Activated naive CD8-positive, alpha-beta T cell treated with anti-CD3 and anti-CD28 coated beads for 36 hours (primary cell): ENCODE measurements at places on chromosomes 7 and 10.

DNA sequence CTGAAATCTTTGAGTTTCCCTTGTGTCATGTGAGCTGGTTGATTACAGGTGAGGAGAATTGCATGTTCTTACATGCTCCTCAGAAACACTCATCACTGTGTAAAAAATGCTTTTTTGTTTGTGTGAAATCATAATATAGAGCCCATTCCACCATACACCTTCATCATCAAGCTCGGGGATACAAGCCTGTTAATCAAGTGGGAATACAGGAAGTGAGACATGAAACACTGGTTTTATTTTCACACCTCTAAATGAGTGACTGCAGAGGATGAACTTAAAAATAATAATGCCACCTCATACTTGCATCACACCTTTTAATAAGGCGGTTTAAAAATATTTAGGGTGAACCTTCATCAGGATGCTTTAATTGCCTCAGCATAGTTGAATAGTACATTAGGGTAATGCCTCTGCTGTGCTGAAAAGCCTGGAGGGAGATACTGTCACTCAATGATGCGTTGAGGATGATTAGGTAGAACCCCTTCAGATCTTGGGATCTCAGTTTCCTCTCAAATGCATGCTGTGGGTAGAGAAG is 164.6 kb downstream of the AUTS2 start:
- DNase-seq, result no peak

DNA sequence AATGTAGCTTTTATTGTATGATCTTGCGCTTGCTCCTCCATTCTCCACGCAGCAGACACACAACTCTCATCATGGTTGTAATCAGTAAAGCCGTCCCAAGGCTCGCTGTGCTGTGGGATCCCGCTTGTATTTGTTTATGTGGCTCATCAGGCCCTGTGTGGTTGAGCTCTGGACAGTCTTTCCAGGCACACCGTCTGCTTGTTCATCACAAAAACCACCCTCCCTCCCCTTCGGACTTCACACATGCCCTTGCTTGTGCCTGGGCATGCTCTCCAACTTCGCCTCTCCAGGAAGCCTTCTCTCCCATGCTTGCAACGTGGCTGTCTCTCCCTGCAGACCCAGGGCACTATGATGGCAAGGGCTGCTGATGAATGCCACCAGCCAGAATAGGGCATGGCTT is 62.4 kb downstream of the HK1 start:
- no peak for DNase-seq

GRCh38 chr10:5478694-5479305 is 20.6 kb downstream of the CALML5 start:
- no peak for DNase-seq

DNA sequence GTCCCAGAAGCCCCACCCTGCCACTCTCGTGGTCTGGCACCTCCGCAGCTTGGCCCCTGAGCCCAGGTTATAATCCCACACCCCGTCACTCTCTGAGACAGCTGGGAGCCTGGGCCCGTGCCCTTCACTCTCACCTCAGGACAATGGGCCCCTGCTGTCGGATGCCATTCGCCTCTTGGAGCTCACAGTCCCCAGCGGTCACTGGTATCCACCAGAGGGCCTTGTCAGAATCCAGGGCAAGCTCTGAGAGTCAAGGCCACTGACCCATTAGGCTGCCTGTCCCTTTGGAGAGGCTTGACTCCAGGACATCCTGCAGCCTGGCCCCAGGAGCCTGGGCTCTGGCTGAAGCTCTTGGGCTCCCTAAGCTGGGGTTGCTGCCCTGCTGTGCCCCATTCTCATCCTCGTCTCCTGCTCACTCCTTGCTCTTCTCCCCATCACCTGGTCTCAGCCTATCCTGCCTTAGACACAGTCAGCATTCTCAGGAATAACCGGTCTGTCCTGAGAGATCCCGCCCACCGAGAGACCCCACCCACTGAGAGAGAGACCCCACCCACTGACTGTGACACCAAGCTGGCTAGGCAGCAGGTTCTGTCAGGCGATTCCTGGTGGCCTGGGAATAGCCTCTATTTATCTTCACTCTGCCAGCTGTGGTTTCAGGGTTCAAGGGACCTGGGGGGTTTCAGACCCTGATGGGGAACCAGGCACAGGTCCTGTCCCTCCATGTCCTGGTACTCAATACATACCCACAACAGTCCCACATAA is 27.7 kb downstream of the CPXM2 start:
- DNase-seq, result no peak

GRCh38 chr7:152054367-152055230 is 29.1 kb downstream of the GALNT11 start:
- no peak for DNase-seq
